A673 (cell line): ENCODE measurements at places on chromosomes 12 and 14. TPM values are rescaled to one million over a fixed set of nuclear protein-coding genes. Genes with fewer than 3 reads are reported as not detected.

The SPIC gene
- total RNA-seq, result not detected in 2 replicates

The KRT77 gene
- total RNA-seq, result not detected in 2 replicates

The ASCL1 gene
- not detected in 2 replicates for total RNA-seq

The TAS2R8 gene
- not detected in 2 replicates for total RNA-seq

The FICD gene
- 3.6 and 4.1 TPM in 2 replicates for total RNA-seq

The SLC7A7 gene
- total RNA-seq, result 1.9 and 2.3 TPM in 2 replicates

The SAMD15 gene
- 2.4 and 2.9 TPM in 2 replicates for total RNA-seq

The CACNA2D4 gene
- 0.41 and 1.2 TPM in 2 replicates for total RNA-seq

The TGFB3 gene
- total RNA-seq, result 11.6 and 12.8 TPM in 2 replicates

DNA sequence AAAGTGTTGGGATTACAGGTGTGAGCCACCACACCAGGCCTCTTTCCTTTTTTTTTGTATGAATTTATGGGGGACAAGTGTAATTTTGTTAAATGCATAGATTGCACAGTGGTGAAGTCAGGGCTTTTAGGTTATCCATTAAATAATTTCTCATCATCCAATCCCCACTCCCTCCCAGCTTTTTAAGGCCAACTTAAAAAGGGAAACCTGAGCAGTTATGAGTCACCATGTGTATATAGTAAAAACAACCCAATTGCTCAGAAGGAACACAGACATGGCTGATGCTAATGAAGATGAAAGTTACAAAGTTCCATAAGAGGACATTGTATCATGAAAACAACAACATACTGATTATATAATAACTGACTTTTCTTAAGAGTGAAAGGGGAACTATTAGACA lies 25.6 kb upstream of the ARID2 start:
- H3K27me3 ChIP-seq, result no peaks in the 10 kb centered on the region
- H3K4me3 ChIP-seq, result no peak overlapping the region
- no peak overlapping the region for H3K27ac ChIP-seq
- no peaks in the 10 kb centered on the region for H3K4me1 ChIP-seq
- no peak for DNase-seq
- no peaks in the 10 kb centered on the region for H3K36me3 ChIP-seq

- no peaks in the 10 kb centered on the region for H3K27me3 ChIP-seq
- DNase-seq, result no peak
- no peak overlapping the region for H3K27ac ChIP-seq
- H3K4me1 ChIP-seq, result no peaks in the 10 kb centered on the region
Observed at GRCh38 chr14:101087614-101088394, 184.3 kb upstream of the RTL1 start.

GRCh38 chr14:37595809-37596621 lies 586 bp downstream of the TTC6 start:
- no peak for DNase-seq
- H3K27ac ChIP-seq, result no peak overlapping the region
- peaks cover 25% of the 10 kb centered on the region for H3K4me1 ChIP-seq
- peaks cover 72% of the 10 kb centered on the region for H3K27me3 ChIP-seq

DNA sequence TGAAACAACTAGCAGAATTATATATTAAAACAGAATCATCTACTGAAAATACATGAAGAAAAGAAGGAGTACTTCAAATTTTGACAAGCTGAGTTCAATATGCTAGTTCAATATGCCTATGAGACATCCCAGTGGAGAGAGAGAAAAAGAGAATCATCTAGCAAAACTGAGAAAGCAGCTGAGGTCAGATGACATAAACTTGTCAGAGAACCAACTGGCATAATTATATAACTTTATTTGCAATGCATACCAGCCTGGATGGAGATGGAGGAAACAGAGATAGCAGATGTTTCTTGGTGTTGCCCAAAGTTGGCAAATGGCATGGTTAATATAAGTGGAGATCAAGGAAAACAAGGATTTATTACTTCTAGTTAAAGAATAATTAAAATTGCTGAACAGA lies 148.7 kb upstream of the PDZRN4 start:
- DNase-seq, result no peak
- H3K27ac ChIP-seq, result no peak overlapping the region
- H3K4me1 ChIP-seq, result peaks cover 5% of the 10 kb centered on the region
- no peaks in the 10 kb centered on the region for H3K27me3 ChIP-seq
- H3K4me3 ChIP-seq, result no peak overlapping the region
- H3K36me3 ChIP-seq, result no peaks in the 10 kb centered on the region

DNA sequence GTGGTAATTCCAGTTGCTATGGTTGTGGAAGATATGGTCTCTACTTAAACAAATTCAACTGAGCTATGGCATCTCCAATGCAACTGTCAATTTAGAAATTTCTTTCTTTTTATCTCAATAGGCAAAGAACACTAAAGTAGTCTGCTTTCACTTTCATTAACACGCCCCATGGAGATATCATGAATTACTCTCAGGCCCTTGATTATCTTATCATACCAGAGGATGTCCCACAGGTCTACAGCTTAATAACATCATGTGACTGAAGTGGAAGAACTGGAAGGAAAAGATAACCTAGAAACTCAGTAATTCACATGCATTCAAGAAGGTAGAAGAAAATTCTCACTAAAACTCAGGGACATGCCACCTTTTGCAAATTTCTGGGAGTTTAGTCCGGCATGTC lies 114.3 kb downstream of the FLRT2 start:
- no peak overlapping the region for H3K27ac ChIP-seq
- H3K4me3 ChIP-seq, result no peak overlapping the region
- DNase-seq, result no peak

GRCh38 chr14:103861413-103862392 lies 14.3 kb upstream of the PPP1R13B start:
- H3K36me3 ChIP-seq, result no peaks in the 10 kb centered on the region
- H3K27me3 ChIP-seq, result no peaks in the 10 kb centered on the region
- no peak overlapping the region for H3K4me3 ChIP-seq
- DNase-seq, result no peak

DNA sequence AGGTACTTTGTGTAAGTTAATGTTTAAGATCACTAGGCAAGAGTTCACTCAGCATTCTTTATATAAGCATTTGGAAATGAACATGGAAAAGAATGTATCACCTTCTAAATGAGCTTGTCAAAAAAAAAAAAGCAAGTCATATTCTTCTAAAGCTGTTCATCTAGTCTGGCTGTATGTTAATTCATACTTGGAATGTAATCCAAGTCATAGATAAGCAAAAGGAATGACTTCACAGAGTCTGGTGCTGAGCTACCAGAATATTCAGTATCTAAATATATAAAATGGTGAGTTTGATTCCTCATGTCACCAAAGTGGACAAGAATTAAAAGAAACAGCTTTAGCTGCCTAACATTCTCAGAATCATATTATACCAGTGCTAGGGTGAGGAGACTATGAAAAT lies 4.9 kb downstream of the OR6C4 start:
- no peak overlapping the region for H3K4me3 ChIP-seq
- H3K27me3 ChIP-seq, result peaks cover 20% of the 10 kb centered on the region
- H3K4me1 ChIP-seq, result no peaks in the 10 kb centered on the region
- H3K36me3 ChIP-seq, result no peaks in the 10 kb centered on the region

DNA sequence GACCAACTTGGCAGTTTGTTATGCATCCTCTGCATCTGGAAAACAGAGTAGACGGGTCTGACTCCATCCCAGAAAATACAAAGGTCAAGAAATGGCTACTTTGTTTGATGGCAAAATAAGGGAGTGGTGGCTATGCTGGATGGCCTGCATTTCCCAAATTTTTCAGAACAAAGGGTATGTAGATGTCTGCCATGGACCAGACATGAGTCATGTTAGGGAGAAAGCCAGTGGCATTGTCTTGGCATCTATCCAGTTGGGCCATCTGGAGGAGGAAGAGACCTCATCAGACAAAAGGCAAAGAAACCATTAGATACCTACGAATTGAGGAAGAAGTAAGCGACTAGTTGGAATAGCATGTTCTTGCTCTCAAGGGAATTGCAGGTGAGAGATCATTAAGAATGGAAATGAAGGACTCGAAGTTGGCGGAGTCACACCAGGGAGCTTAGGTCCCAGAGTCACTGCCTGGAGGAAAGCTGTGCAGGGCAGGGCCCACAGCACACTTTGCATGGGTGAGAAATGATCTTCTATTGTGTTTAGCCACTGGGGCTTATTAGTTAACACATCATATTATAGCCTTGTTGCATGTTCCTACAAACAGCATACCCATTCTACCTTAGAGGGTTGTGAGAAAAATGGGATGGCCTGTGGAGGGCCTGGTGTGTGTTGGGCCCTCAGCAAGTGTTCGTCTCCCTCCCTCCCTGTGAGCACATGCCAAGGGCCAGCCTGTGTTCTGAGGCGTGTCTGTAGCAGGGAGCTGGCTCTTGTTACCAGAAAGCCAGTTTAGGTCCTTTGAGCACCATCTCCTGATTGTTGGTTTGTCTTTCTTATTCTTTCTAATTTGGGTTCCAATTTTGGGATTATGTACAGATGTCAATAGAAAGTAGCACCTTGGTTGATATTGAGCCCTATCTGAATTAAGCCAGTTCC lies 119.4 kb downstream of the KTN1 start:
- H3K4me1 ChIP-seq, result peaks cover 6% of the 10 kb centered on the region
- no peaks in the 10 kb centered on the region for H3K27me3 ChIP-seq
- peak; percentile 51 for DNase-seq
- H3K27ac ChIP-seq, result no peak overlapping the region
- no peaks in the 10 kb centered on the region for H3K36me3 ChIP-seq

DNA sequence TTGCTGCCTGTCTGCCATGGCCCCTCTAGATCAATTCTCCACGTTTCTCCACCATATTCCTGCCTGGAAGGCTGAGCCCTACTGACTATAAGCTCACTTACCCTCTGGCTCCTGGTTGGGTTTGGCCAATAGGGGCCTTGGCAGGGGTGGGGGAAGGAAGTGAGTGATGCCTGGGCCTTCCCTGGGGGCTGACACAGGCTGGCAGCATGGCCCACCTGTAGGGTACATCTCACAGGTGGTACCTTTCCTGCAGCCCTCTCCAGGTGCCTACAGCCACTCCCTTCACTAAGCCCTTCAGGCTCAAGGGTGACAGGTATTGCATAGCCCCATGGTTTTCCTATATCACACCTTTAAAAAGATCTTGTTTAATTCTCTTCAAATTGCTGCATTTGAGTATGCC lies 3.5 kb downstream of the RFC5 start:
- no peak for DNase-seq
- H3K27me3 ChIP-seq, result no peaks in the 10 kb centered on the region
- H3K4me3 ChIP-seq, result no peak overlapping the region
- H3K36me3 ChIP-seq, result peaks cover 52% of the 10 kb centered on the region

DNA sequence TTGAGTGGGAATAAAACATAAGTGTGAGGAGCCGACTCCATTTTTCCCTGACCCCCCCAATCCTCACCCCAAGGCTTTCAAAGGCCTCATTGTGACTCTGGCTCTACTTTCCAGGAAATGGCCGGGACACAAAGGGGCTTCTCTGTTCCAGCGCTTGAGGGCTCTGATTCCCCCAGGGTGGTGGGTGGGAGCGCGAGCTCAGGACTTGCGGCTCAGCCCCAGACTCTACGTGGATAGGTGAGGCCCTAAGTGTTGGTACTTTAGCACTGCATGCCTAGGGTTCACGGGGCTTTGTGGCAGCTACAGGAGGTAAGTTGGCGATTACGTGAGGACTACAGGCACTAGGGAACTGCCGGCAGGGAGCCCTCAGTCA lies 553 bp downstream of the CNPY2 start:
- peak overlapping the region; percentile 70 for H3K4me3 ChIP-seq
- H3K36me3 ChIP-seq, result peaks cover 30% of the 10 kb centered on the region
- no peaks in the 10 kb centered on the region for H3K27me3 ChIP-seq
- H3K4me1 ChIP-seq, result peaks cover 8% of the 10 kb centered on the region
- peak overlapping the region; percentile 93 for H3K27ac ChIP-seq

- no peak for DNase-seq
- peaks cover 3% of the 10 kb centered on the region for H3K36me3 ChIP-seq
- peak overlapping the region; percentile 78 for H3K4me3 ChIP-seq
- H3K4me1 ChIP-seq, result peaks cover 12% of the 10 kb centered on the region
Observed at GRCh38 chr14:24093207-24093900, 757 bp upstream of the PCK2 start.

GRCh38 chr14:39974036-39974435 lies 541.8 kb upstream of the FBXO33 start:
- H3K27me3 ChIP-seq, result no peaks in the 10 kb centered on the region
- no peak overlapping the region for H3K27ac ChIP-seq
- no peak for DNase-seq
- no peaks in the 10 kb centered on the region for H3K36me3 ChIP-seq

- H3K27me3 ChIP-seq, result peaks cover 70% of the 10 kb centered on the region
- DNase-seq, result peak; percentile 20
- H3K36me3 ChIP-seq, result no peaks in the 10 kb centered on the region
- H3K4me3 ChIP-seq, result no peak overlapping the region
- peaks cover 5% of the 10 kb centered on the region for H3K4me1 ChIP-seq
- H3K27ac ChIP-seq, result no peak overlapping the region
Observed at GRCh38 chr14:69882116-69882864, 3.1 kb downstream of the SMOC1 start.

DNA sequence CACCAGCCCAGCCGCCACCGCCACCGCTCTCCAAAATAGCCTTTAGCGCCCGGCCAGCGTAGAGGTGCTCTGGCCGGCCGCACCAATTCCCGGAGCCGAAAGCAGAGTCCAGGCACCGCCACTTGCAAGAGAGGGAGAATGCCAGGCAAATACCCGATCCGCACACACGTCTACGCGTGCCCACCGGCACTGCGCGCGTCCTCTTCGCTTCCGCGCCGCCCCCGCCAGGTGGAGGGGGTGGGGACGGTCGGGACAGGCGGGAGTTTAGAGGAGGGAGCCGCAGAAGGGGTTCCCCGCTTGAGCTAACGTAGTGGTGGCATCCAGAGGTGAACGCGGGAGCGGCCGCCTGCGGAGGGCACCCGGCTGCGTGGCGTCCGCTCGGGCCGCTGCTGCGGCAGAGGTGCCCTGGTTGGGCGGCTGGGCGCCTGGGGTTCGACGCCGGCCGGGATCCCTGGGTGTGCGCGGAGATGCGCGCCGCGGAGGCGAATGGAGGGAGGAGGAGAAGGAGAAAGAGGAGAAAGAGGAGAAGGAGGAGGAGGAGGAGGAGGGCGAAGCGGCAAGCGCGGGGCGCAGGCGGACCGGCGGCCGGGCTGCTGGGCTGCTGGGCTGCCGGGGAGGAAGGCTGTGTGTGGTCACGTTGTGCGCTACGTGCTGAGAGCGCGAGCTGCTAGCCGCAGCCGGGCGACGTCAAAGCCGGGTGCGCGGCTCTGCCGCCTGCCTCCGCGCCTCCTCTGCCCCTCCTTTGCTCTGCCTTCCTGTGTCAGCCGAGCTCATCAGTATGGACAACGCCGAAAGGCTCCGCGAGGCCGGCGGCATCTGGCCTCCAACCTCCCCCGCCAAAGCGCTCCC lies at the start of gene MDGA2:
Gene MDGA2 (minus strand): TSS at position 140 of the 849 bp plus-strand sequence.
- peaks cover 72% of the 10 kb centered on the region for H3K27me3 ChIP-seq
- peaks cover 14% of the 10 kb centered on the region for H3K4me1 ChIP-seq
- DNase-seq, result peak; percentile 14
- peak within 1 kb of the TSS; percentile 35 for H3K4me3 ChIP-seq
- H3K36me3 ChIP-seq, result no peaks in the 10 kb centered on the region

- no peaks in the 10 kb centered on the region for H3K36me3 ChIP-seq
- no peak overlapping the region for H3K27ac ChIP-seq
- no peak for DNase-seq
- H3K4me3 ChIP-seq, result no peak overlapping the region
Observed at GRCh38 chr12:14999021-14999694, 26.3 kb downstream of the PDE6H start.

- H3K27me3 ChIP-seq, result no peaks in the 10 kb centered on the region
- DNase-seq, result peak; percentile 23
- peaks cover 2% of the 10 kb centered on the region for H3K4me1 ChIP-seq
- H3K4me3 ChIP-seq, result no peak overlapping the region
Observed at GRCh38 chr14:103008768-103009357, 48.5 kb downstream of the CDC42BPB start.

GRCh38 chr12:52627395-52628110 lies 9.2 kb upstream of the KRT73 start:
- no peaks in the 10 kb centered on the region for H3K36me3 ChIP-seq
- H3K4me1 ChIP-seq, result no peaks in the 10 kb centered on the region

GRCh38 chr12:28626504-28626903 lies 436.2 kb downstream of the CCDC91 start:
- DNase-seq, result no peak
- H3K4me3 ChIP-seq, result no peak overlapping the region
- peaks cover 4% of the 10 kb centered on the region for H3K27me3 ChIP-seq
- H3K36me3 ChIP-seq, result no peaks in the 10 kb centered on the region

- no peak overlapping the region for H3K27ac ChIP-seq
Observed at GRCh38 chr14:68408680-68409079, 384.2 kb downstream of the ZFP36L1 start.
